Fibroblast of mammary gland (primary cell): ENCODE measurements at places on chromosomes 3 and 15.

- peak; percentile 44 for DNase-seq
Observed at GRCh38 chr3:13528217-13528867, 20.6 kb upstream of the FBLN2 start.

- DNase-seq: no peak
Observed at GRCh38 chr3:171508206-171508605, 48.0 kb upstream of the TNIK start.

- DNase-seq: no peak
Observed at GRCh38 chr3:174099724-174100123, 702.2 kb downstream of the NLGN1 start.

- DNase-seq: peak; percentile 88
Observed at GRCh38 chr15:81410318-81410753, 36.3 kb upstream of the TMC3 start.

DNA sequence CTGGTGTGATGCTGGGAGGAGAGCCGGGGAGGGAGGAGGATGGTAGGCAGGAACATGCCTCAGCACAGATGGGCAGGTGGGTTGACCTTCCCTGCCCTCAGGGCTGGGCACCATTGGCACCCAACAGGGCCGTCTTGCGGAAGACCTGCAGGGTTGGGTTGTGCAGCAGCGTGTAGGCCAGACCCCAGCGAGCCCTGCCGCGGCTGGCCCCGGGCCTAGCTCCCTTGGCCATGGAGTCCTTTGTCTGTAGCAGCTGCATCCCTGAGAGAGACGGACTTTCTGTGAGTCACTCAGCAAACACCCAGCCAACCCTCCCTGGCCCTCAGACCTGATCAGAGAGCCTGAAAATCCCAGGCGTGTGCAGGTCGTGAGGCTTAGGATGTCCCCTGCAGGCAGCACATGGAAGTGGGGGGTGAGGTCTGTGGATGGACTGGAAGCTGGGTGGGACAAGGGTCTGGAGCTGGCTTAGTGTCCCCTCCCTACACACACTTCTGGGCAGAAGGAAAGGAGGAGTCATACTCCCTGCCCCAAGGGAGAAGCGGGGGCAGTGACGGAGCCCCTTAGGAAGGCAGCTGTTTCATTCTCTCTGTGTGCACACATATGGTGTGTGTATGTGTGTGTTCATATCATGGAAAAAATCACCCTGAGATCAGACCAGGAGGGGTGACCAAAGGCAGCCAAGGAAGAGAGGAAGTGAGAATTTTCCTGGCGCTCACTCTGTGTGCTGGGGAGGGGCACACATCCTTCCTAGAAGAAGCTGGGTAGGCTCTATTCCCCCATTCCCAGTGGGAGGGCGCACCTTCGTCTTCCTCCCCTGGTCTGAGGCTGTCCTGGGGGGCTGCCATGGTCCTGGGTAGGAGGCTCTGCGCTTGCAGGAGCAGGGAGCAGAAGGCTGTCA, 6.7 kb downstream of the ISLR start:
- peak; percentile 72 for DNase-seq

DNA sequence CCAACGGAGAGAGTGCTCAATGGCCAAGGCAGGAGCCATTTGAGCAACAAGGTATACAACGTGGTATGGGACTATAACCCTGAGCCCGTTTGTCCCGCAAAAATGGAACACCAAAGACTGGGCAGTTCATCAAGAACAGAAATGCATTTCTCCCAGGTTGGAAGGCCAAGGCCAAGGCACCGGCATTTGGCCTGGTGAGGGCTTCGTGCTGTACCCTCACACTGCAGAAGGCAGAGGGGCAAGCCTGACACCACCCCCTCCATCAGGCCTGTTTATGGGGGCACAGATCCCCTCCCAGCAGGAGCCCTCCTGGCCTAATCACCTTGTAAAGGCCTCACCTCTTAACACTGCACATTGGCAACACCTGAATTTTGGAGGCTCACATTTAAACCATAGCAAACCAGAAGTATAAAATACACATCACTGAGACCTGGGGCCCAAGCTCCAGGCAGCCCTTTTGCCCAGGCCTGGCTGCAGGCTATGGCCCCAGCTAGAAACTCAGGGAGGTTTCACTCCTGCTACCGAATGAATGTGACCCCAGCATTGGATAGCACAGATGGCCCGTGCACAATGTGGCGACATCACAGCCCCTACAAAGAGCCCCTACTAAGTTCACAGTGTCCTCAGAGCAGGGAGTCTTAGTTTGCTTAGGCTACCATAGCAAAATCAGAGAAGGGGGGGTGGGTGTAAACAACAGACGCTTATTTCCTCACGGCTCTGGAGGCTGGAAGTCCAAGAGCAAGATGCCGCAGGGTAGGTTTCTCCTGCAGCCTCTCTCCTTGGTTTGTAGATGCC, 47.1 kb downstream of the KLF15 start:
- DNase-seq: no peak

- no peak for DNase-seq
Observed at GRCh38 chr3:175956964-175957363, 1097.8 kb downstream of the NAALADL2 start.

DNA sequence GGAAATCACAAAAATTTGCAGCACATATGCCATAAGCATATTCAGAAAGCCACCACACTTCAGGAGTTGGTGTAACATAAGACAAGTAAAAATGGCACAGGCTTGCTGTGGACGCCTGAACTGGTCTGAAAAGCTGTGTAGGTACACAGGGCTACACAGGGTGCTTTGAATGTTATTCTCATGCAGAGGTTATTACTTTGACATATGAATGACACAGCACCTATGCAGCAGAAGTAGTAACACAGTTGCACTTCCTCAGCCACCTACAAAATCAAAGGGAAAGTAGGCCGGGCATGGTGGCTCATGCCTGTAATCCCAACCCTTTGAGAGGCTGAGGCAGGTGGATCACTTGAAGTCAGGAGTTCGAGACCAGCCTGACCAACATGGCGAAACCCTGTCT, 54.5 kb downstream of the OSBPL10 start:
- no peak for DNase-seq

- DNase-seq: no peak
Observed at GRCh38 chr3:41202075-41202833, 2.9 kb downstream of the CTNNB1 start.

GRCh38 chr3:877001-877400, 215.8 kb upstream of the CNTN6 start:
- DNase-seq: no peak

DNA sequence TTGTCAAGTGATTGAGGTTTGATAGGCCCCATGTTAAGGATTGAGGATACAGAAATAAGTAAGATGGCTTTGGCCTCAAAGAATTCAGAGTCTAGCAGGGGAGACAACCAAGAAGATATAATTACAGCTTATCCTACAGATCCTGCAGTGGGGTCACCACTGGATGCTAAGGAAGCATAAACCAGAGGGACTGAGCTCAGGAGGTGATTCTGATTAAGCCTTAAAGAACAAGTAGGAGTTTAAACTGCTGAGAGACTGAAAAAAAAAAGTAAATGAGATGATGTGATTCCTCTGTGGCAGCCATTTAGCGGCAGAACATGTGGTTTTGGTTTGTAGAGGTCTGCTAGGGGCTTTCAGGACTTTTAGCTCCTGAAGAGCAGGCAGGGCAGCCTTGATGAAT, 72.1 kb upstream of the ROPN1 start:
- no peak for DNase-seq
